Cerebellar nuclear complex (tissue), 1 donor: ENCODE measurements at places on chromosomes 4 and X.

DNA sequence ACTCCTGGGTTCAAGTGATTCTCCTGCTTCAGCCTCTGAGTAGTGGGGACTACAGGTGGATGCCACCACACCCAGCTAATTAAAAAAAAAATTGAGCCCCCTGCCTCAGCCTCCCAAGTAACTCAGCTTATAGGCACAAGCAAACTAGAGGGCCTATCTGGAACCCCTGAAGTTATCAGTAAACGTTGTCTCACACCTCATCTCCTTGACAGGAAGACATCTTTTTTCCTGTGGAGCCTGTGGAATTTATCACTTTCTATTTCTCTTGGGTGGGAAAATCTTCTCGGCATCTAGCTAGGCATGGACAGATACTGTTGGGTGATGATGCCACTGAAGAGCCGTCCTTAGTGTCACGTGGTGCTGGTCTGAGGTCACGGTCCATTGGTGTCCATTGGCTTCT is 171.3 kb downstream of the SOWAHB start:
- DNase-seq: no peak

GRCh38 chr4:135256111-135256510 is 1054.5 kb upstream of the PABPC4L start:
- no peak for DNase-seq

DNA sequence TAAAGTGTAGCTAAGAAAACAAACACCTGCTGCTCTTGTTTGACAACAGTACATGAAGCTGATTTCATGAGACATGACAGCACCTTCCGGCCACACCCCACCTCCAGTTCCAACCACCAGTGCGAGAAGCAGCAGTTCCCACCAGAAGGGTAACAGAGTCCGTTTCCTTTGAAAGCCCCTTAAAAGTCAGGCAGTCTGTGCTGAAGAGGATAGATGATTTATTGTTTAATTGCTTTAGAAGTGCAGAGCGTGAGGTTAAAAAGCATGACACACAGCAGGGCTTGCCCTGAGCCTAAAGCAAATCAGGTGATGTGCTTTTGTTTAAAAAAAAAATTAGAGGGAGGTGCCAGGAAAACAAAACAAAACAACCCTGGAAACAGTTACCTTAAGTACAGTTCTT is 82.6 kb downstream of the HADH start:
- no peak for DNase-seq

DNA sequence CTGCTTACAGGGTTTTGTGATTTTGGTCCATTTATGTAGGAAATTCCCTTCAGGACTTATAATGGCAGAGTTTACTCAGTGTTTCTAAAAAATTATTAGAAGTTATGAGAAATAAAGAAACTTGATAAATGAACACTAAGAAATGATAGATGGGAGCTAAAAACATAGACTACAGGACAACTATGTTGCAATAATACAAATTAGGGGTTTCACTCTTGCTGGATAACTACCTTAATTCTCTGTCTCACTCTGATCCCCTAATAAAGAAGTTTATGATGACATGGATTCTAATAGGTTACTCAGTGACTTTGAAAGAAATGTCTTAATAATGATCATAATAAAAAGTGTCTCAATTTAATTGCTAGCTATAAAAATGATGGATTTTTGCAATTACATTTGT is 23.3 kb upstream of the BBS12 start:
- DNase-seq: no peak

DNA sequence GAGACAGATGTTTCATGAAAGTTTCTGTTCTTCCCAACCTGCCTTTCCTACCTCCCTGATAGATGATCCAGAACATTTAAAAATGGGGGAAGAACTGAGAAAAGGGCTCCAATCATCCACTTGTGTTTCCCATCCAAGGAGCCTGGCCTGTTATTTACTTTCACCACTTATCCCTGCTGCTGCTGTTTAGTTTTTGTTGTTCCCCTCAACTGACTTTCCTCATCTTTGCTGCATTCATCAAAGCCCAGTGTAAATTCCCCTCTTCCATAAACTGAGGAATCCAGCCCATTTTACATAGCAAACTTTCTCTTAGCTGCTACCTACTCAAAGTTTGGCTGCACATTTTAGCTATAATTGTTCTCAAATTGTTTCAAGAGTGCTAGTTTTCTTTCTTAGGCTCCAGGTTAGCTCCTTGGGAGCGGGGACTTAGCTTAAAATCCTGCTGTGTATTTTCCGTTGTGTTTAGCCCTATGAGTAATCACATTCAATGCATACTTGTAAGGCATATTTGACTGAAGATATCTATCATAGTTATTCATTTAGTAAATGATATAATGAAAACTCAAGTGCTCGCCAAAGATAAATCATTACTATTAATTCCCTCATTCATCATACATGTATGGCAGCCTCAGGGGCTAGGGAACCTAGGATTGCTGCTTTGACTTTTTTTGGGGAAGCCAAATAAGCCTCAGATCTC is 1.4 kb upstream of the PTPN13 start:
- no peak for DNase-seq

- DNase-seq: no peak
These were observed 105.1 kb downstream of the ADRA2C start for GRCh38 chr4:3871181-3871852.

DNA sequence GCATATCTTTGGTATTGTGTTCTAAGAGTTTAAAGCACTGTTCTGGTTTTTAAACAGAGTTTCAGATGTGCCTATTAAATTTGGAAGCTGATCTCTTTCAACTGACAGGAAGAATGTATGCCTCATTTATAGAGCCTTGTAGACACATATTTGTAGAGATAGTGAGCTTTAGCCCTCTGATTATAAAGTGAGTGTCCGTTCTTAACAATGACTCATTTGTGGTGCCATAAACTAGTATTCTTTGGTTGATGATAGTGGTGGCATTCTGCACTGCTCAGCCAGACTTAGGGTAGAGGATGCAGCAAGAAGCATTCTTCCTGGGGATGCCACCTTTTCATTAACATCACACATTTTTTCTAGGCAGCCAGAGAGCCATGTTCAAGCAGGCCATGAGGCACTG is 121.7 kb downstream of the TLL1 start:
- no peak for DNase-seq

GRCh38 chrX:53631156-53631555 is 55.4 kb downstream of the HUWE1 start:
- no peak for DNase-seq

DNA sequence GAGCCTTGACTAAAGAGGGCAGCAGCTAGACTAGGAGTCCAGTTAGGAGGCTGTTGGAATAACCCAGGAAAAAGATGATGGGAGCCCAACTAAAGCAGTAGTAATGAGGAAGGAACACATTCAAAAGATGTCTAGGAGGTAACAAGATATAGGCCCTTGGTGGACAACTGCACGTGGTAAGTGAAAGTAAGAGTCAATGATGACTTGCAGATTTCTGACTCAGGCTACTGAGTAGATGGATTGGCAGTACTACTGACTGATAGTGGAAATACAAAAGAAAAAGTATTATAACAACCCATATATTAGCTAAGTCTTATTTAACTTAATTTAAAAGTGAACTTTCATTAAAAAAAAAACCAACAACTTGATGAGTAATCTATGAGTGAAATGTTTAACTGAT is 74.0 kb downstream of the PAK3 start:
- DNase-seq: no peak

DNA sequence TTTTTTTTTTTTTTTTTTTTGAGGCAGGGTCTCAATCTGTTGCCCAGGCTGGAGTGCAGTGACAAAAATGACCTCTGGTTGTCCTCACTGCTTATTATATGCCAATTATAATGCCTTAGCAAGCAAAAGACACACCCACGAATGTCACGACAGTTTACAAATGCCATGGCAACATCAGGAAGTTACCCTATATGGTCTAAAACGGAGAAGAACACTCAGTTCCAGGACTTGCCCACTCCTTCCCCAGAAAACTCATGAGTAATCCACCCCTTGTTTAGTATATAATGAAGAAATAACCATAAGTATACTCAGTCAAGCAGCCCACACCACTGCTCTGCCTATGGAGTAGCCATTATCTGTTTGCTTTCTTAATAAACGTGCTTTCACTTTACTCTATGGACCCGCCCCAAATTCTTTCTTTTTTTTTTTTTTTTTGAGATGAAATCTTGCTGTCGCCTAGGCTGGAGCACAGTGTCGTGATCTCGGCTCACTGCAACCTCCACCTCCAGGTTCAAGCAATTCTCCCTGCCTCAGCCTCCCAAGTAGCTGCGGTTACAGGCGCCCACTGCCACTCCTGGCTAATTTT is 106.2 kb downstream of the SMIM20 start:
- DNase-seq: no peak

GRCh38 chr4:19187691-19188090 is 1064.0 kb upstream of the SLIT2 start:
- no peak for DNase-seq

DNA sequence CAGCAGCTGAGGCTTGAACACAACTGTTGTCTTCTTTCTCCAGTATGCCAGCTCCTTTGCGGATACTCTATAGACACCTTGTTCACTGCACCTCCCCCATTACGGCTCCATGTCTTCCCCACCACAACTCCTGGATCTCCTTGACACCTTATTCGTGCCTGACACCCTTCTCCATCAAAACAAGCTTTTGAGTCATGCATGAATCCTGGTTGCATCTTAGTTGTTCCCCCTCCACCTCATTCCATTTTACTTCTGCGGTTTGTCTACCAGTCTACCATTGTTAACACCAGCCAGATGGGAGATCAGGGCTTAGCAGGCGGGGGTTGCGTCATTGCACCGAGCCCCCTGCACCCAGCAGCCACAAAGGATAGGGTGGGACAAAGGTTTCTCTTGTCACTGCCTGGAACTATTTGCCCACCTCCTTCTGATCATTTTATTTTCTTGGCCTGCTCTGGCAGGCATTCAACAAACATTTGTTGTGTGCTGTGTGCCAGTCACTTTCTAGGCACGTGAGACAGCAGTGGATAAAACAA is 2.0 kb upstream of the CDK16 start:
- DNase-seq: no peak

- no peak for DNase-seq
These were observed 34.9 kb downstream of the MMRN1 start for GRCh38 chr4:89929425-89930159.

GRCh38 chr4:152936446-152937335 is 568 bp downstream of the FHDC1 start:
- DNase-seq: no peak

- DNase-seq: no peak
These were observed 68.8 kb downstream of the IL15 start for GRCh38 chr4:141705048-141705746.

GRCh38 chrX:148466292-148466691 is 34.1 kb upstream of the AFF2 start:
- no peak for DNase-seq

DNA sequence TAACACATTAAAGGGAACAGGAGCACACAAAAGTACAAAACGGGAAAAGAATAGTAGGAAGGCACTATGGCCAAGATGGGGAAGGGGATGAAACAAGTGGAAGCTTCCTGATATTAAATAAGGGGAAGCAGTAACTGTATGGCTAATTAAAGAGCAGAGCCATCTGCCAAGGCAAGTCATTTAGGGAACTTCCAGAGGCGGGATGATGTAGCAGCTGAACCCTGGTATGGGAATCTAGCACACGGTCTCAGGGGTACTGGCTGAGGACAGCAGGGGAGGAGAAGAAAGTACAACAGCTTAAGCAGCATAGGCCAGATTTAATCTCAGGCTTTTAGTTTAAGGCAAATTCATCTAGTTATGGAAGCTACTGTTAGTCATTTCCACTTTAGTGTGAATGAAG is 59.1 kb downstream of the IGFBP7 start:
- DNase-seq: no peak

DNA sequence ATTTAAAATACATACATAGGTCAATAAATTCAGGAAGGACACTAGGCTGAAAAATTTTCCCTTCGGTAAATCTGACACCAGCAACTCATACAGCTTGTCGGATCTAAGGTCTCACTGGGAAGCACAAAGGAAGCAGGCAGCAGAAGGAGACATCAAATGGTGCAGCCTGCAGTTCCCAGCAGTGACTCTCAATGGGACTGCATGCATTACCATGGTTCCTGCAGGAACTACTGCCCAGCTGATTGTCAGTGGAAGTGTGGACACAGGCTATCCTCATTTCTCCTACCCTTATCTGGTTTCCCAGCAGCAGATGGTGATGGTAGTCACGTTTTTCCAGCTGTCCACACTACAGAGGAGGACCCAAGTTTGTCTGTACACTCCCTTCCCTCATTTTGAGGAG is 113.3 kb downstream of the PPP1R2C start:
- no peak for DNase-seq

DNA sequence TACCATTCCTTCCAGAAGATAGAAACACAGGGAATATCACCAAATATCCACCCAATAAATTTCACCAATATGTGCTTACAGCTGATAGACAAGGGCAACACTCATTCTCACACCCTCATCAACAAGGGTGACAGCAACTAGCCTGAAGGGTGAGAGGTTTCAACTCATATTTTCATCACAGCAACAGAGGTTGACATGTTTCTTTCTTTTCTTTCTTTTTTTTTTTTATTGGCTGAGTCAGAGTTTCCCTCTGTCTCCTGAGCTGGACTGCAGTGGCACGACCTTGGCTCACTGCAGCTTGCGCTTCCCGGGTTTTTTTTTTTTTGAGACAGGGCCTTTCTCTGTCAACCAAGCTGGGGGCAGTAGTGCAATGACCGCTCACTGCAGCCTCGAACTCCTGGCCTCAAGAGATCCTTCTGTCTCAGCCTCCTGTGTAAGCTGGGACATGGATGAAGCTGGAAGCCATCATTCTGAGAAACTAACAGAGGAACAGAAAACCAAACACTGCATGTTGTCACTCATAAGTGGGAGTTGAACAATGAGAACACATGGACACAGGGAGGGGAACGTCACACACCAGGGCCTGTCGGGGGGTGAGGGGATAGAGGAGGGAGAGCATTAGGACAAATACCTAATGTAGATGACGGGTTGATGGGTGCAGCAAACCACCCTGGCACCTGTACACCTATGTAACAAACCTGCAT is 27.5 kb upstream of the ASMTL start:
- no peak for DNase-seq

DNA sequence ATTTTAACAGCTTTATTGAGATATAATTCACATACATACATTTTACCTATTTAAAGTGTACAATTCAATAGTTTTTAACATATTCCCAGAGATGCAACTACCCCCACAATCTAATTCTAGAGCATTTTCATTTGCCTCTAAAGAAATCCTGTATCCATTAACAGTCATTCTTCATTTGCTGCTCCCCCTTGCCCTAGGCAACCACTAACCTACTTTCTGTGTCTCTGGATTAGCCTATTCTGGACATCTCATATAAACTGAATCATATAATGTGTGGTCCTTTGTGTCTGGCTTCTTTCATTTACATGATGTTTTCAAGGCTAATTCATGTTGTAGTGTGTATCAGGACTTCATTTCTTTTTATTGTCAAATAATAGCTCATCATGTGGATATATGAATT is 105.1 kb upstream of the GRPR start:
- DNase-seq: no peak

- no peak for DNase-seq
These were observed 48.8 kb upstream of the AMOT start for GRCh38 chrX:112889400-112889799.

- DNase-seq: no peak
These were observed 396.0 kb upstream of the SMIM31 start for GRCh38 chr4:164357957-164358356.

DNA sequence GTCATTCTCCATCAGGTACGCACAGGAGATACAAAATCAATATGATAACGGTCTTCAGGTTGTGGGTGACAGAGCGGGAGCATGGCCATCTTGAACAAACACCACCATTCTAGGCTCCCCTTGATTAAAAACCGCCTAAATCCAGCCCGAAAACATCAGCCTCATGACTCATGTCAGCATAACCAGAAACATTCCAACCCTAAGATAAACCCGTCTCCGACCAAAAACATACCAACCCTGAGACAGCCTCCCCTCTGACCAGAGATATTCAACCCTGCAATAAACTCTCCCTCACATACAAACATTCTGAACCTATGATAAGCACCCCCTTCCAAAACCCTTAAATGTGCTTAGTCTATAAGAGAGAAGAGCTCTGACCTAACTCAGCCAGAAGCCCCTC is 157.9 kb downstream of the DHRSX start:
- no peak for DNase-seq
